ENCODE measurements at places on chromosomes 13 and 19.

DNA sequence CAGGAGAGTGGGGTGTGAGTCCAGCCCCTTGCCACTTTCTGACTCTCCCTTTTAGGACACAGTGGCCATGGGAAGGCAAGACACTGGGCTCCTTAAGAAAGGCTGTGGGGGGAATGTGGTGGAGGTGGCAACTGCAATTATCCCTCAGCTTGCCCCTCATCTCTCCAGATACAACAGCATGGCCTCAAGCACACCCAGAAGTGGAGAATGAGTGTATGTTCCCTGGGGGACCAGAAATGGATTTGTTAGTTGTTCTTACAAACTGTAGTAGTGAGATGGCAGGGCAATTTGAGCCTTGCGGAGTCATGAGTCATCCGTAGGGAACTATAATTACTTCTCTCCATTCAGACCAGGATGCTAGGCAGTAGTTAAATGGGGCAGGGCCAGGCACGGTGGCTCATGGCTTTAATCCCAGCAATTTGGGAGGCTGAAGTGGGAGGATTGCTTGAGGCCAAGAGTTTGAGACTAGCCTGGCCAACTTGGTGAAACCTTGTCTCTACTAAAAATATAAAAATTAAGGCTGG is 25.6 kb upstream of the CXCL17 start:
- DNase-seq = no peak

GRCh38 chr13:112077729-112078128 is 10.8 kb downstream of the SOX1 start:
- DNase-seq = no peak

DNA sequence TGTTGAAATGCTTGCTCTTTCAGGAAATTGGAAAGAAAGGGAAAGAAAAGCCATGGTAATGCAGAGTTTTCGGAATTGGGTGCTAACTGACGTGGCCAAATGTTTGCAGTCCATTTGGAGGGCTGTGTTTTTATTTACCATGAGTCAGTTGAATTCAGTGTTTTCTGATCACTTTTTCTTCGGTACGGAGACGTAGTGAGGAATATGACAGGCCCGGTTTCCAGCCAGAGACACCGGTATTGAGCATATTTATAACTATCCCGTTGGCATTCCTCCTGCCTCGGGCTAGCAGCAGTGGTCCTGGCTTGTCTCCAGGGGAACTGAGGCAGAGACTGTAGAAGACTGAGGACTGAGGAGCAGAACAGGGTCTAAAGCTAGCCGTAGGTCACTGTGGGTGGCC is 1.0 kb downstream of the CDC16 start:
- DNase-seq = no peak

DNA sequence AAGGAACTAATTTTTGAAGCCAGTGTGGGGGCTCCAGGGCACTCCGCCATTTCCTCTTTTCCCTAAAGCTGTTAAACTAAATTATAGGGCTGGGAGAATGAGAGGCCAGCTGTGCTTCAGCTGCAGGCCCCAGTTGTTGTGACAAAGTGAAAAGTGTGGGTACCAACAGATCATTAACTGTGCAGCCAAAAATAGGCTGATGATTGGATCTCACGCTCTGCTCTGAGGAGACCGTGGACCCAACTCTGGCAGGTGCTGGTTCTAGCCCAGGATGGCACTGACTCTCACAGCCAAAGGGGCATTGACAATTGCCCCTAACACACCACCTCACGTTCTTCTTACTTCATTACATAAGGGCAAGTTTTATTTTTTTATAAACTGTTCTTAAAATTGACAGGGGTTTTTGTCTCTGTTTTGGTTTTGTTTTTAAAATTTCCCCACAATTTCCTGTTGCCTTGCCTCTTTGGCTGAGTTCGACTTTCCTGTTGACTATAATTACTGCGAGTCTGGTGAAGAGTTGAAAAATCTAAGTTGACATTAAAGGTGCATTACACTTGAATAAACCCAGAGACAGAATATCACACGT is 391.0 kb downstream of the FGF9 start:
- DNase-seq = no peak

DNA sequence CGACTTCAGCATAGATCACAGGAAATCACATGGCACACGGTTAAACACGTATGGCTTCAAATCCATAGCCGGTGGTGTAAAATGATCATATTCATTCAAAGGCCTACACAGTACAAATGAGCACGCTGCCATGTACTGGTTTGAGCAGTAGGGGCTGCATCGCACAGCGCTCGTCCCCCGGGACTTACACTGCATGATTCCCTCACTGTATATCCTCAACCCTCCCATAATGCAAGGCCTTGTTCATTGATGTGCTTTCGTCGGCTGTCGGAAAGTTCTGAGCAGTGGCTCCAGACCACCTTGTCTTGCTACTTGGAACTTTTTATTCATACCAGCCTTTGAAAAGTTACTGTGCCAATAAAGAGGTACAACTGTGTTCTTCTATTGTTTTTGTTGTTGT is 578.2 kb downstream of the MYO16 start:
- DNase-seq = no peak

- no peak for DNase-seq
Observed at GRCh38 chr19:49157445-49158224, at the start of gene TRPM4. TSS of gene TRPM4 (plus strand) at chr19:49157792. CDS start at chr19:49157867, 75 bp downstream.

DNA sequence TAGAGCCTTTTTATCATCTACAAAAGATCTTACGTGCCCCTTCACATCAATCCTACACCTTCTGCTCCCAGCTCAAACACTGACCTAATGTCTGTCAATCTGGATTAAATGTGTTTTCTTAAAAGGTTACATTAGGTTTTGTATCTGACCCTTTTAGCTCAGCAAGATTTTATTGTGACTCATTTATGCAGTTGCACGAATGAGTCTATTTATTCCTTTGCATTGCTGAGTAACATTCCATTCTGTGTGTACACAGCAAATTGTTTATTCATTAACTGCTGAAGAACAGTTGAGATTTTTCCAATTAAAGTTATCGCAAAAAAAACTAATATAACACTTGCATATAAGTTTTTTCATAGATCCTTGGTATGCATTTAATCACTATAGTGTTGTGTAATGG is 253.9 kb upstream of the GPC6 start:
- no peak for DNase-seq

GRCh38 chr13:95298971-95299621 is 2.2 kb downstream of the ABCC4 start:
- no peak for DNase-seq

- DNase-seq = no peak
Observed at GRCh38 chr19:33472691-33473652, 48.6 kb downstream of the PEPD start.

GRCh38 chr13:65600702-65601101 is 1629.4 kb downstream of the PCDH9 start:
- DNase-seq = no peak

DNA sequence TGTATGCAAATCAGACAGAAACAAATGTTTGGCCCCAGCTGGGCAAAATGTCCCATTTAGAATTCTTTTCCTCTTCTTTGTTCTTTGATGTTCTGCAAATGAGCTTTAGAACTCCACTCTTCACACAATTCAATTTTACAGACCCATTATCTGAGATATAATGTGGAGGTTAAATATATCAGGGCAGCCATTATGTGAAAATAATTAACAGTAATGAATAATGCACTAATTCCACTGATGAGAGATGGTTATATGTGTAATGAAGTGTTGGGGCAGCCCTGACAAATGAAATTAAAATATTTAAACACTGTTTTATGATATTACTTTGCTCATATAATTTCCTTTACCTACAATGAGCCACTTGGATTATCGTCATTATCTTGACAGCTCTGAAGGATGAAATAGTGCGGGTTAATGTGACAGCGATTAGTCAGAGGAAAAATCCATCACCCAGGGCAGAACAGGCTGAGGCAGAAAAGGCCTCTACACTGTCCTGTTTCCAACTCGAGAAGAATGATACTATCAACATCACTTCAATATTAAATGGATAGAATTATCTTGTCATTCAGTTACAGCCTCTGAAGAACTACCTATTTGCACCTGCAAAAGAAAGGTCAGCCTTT is 321.1 kb downstream of the RBM26 start:
- DNase-seq = no peak

GRCh38 chr19:5285955-5286354 is 54.7 kb downstream of the PTPRS start:
- DNase-seq = no peak

- DNase-seq = no peak
Observed at GRCh38 chr19:42487032-42487797, 41.1 kb downstream of the CEACAM1 start.

GRCh38 chr13:33125821-33126570 is 109.8 kb downstream of the KL start:
- DNase-seq = no peak

DNA sequence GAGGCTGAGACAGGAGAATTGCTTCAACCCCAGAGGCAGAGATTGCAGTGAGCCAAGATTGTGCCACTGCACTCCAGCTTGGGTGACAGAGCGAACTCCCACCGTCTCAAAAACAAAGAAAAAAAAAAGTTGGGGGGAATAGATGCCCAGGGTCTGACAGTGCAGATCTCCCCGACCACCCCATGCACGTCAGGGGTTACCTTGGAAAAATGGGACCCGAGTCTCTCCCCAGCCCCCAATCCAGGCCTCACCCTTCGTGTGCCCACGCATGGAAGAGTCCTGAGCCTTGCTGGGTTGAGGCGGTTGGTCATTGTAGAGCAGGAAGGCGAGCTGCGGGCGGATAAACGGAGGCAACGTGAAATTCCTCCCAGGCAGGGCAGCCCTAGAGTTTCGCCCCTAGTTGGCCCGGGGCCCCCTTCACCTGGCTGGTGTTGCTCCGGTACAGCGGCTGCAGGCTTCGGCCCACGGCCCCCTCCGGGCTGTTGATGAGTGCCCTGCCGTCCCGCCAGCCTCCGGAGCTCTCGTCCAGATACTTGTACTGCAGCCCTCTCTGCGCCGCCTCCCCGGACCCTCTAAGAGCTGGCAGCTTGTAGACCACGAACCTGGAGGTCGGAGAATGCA is 588 bp downstream of the DNASE2 start:
- no peak for DNase-seq

DNA sequence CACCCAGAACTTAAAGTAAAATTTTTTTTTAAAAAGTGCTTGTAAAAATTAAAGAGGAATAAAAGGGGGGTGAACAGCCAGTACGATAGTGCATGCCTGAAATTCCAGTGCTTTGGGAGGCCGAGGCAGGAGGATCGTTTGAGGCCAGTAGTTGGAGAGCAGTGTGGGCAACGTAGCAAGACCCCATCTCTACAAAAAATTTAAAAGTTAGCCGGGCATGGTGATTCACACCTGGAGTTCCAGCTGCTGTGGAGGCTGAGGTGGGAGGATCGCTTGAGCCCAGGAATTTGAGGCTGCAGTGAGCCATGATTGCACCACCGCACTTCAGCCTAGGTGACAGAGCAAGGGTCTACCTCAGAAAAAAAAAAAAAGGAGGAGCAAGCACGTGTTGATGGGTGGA is 7.8 kb downstream of the ADAMTSL5 start:
- DNase-seq = no peak

DNA sequence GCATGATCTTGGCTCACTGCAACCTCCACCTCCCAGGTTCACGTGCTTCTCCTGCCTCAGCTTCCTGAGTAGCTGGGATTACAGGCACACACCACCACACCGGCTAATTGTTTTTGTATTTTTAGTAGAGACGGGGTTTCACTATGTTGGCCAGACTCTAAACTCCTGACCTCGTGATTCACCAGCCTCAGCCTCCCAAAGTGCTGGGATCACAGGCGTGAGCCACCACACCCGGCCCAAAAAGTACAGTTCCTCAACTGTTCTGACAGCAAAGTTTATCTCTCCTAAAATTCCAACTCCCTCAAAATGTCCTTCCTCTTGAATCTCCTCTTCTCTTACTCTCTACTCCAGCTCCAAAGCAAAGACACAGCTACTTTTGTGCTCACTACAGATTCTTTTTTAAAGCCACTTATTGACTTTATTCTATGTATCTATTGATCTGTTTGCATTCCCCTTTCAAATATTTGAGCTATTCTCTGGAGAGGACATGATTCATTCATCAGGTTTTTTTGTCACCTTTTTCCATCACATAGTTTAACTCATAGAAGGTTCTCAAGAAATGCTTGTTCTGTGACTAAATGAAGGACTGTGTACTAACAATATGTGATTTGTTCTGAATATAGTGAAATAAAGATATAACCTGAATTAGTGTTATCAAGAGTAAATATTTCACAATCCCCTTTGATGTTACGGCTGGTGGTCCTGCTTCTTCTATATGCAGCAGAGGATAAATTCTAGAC is 142.2 kb downstream of the TBC1D4 start:
- DNase-seq = no peak

DNA sequence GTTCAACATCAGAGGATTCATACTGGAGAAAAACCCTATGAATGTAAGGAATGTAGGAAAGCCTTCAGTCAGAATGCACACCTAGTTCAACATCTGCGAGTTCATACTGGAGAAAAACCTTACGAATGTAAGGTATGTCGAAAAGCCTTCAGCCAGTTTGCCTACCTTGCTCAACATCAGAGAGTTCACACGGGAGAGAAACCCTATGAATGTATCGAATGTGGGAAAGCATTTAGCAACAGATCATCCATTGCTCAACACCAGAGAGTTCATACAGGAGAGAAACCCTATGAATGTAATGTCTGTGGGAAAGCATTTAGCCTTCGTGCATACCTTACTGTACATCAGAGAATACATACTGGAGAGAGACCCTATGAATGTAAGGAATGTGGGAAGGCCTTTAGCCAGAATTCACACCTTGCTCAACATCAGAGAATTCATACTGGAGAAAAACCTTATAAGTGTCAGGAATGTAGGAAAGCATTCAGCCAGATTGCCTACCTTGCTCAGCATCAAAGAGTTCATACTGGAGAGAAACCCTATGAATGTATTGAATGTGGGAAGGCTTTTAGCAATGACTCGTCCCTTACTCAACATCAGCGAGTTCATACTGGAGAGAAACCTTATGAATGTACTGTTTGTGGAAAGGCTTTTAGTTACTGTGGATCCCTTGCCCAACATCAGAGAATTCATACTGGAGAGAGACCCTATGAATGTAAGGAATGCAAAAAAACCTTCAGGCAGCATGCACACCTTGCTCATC is 15.4 kb downstream of the ZNF570 start:
- no peak for DNase-seq

DNA sequence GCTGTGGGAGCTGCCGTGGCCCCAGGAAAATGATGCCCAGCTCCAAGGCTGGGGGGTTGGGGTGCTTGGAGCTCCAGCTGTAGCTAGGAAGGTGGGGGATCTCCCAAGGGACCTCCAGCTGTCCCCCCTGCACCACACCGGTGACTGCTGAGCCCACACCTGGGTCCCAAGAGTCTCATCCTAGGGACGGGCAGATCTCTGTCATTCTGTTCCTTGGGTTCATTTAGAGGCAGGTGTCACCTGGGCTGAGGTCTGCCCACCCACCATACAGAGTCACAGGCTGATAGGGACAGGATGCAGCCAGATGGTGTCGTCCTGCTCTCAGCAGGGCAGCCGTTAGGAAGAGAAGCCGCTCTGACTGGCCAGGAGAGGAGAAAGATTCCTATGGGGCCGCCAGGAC is 5.3 kb downstream of the F2RL3 start:
- no peak for DNase-seq

DNA sequence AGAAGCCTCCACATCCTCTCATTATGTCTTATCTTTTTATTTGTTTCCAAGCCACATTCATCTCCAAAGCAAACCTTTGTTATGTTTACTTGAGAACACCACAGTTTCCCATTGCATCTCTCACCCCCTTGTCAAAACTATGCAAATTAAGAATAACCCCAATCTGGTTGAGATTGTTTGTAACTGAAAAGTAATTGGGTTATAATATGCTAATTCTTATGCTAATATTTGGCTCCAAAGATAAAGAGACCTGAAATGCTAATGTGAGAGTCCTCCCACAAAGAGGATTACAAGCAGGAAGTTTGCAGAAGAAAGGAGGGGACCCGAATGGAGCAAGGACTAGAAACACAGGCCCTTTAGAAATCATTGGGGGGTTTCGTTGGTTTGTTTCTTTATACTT is 92.9 kb upstream of the UBL3 start:
- no peak for DNase-seq

- no peak for DNase-seq
Observed at GRCh38 chr13:40047322-40047771, 391.9 kb downstream of the COG6 start.

Measured in stimulated activated CD8-positive, alpha-beta memory T cell treated with anti-CD3 and anti-CD28 coated beads, Interleukin-15, amount 100 ng/mL, for 24 hours (primary cell).